A549 (cell line): ENCODE measurements at places on chromosomes 13 and 19.

- no peak for DNase-seq
Measured at GRCh38 chr19:32471095-32471494, 65.5 kb downstream of the DPY19L3 start.

DNA sequence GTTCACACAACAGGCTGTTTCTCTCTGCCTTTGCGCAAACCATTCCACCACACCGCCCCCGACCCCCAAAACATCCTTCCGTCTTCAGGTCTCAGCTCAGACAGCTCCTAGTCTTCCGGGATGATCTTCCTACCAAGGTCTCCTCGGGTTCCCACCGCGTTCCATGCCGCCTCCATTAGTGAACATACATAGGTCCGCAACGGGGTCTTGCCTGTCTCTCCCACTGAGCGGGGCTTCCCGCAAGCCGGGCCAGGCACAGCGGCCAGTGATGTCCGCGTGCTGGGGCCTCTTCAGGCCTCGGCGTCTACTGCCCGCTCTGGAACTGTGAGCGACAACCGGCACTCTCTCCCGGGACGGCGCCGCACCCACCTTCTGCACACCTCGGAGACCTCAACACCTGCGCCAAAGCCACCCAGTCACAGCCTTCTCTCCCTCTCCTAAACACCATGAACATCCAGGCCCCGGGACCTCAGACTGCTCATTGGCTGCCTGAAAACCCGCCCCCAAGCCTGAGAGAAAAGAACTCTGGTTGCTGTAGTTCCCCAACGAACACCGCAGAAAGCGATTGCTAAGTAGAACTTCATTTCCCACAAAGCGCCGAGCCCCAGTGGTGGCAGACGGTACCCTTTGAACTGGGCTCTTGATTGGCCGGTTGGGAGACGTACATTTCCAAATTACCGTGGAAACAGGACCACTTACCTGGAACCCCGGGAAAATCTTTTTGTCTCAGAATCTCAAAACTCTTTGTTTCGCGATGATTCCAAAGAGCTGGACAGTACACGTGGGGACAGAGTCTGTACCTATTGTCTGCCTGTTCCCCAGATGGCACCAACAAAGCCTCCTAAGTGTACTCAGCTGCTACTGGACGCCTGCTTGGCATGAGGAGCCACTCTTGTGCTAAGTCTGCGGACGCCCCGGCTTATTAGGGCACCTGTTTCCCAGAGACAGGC is 9.5 kb downstream of the DYRK1B start:
- no peak for DNase-seq

DNA sequence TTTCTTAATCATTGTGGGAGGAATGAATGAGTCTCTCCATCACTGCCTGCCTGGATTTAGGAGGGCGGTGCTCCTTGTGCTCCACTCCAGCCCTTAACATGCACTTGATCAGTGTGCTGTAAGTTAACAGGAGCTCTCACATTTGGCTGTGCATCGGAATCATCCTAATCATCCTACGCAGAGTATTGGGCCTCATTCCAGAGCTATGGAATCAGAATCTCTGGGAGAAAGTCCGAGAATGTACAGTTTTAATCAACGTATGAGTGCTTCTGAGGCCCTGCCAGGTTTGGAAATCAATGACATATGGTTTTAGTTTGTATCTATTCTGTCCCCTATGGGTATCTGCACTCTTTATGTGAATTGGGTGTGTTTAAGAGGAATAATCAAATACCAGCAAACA is 34.9 kb upstream of the DCLK1 start:
- no peak for DNase-seq

GRCh38 chr13:100208626-100209025 is 119.7 kb downstream of the PCCA start:
- DNase-seq, result no peak

DNA sequence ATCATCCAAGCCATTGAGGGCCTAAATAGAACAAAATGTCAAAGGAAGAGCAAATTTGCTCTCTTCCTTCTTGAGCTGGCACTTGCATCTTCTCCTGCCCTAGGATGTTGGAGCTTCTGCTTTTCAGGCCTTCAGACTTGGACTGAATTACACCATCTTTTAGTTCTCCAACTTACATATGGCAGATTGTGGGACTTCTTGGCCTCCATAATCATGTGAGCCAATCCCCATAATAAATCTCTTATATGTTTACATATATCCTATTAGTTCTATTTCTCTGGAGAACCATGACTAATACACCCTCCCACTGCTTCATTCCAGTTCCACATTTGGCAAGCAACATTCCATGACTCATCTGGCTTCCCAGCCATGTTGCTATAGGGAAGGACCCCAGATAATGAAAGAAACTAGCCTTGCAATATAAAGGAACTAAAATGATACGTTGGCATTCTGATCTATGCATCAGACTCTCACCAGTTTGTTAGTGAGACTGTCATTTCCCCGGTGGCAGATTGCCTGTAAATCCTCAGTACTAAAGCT is 11.0 kb upstream of the ACOD1 start:
- peak; percentile 35 for DNase-seq
